ENCODE measurements at places on chromosomes 5 and 9.

- DNase-seq, result no peak
These were observed 35.4 kb upstream of the GNPDA1 start for GRCh38 chr5:142048272-142048671.

DNA sequence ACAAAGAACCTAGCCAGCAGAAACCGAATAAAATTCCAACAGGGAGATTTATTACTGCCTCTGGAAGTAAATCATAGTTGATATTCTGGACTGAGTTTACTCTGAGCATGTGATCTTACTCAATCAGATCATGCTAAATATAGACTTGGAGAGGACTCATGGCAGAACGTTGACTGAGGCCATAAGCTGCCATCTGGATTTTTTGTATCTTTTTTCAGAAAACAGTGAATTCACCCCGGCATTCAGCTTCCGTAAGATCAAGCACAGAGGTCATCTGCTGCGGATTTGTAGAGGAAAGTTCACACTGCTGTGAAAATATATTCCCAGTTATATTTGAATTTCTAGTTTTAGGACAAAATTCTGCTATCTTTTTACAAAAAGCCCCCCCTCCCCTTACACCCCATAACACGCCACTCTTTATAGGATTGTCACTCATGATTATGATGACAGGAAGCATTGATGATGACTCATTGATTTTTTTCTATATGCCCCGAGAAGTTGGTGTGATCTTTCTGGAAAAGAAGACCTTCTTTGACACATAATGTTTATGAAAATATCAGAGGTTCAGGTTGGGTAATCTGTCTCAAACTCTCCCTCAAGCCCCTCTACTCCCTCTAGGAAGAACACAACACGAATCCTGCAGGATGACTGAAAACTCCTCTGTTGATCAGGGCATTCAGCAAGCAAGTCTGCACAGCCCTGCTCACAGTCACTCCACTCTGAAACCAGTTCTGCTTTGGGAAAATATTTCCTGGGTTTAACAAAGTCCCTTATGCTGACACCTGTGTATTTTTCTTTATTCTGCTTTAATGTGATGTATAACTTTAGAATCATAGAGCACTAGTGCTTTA is 70.8 kb downstream of the NXNL2 start:
- no peak for DNase-seq

- no peak for DNase-seq
These were observed 1.2 kb upstream of the REXO4 start for GRCh38 chr9:133419005-133419404.

DNA sequence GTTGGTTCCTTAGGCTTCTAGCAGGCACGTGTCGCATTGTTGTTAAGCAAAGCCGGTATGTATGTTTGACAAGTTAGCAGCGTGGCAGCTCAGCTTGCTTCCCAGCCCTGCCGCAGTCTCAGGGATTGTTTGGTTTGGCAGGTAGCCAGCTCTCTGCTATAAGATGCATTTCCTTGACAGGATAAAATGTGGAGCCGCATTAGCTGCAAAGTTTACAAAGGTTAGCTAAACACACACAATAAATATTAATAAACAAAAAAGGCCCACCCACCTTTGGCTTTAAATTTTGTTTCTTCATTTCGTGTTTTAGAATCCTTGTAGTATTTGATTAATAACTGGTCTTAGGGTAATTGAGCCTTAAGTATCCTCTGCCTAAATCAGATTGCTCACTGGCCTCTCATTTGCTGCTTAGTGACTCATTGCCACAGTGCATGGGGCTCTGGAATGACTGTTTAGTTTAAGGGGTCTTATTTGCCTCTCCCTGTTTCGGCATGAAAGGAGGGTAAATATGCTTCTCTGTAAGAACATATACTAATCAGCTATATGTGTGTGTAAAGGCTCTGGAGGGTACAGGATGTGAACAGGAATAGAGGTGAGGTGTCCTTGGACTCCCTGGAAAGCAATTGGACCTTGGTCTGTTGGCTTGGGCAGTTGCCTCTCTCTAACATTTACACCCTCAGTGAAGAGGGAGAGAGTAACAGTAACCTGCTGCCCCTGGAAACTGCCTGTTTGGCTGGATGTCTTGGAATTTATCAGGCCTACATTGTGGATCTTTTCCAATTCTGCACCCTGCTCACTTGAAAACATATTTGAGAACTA is 122.0 kb downstream of the GDNF start:
- DNase-seq, result peak; percentile 77

DNA sequence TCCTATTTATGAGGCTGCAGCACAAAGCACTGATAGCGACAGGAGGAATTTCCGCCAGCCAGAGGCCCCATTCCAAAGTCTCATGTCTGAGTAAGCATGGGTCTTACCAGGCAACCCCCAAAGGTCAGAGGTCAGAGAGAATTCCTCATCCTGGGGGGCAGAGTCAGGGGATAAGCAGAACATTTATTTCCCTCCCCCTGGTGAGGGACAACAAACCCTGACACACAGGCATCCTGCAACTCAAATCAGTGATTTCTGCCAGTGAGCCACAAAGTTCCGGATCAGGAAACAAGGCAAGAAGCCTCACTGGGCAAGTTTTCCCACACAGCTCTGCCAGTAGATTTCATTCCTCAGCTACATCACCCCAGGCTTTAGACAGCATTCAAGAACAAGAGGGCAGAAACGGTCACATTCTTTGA is 37.0 kb downstream of the ADAMTS12 start:
- no peak for DNase-seq
